ENCODE measurements at places on chromosomes 2 and 18. TPM values are rescaled to one million over a fixed set of nuclear protein-coding genes. Genes with fewer than 3 reads are reported as not detected.

SLC40A1 gene
- total RNA-seq, result 13.6 TPM

HNMT gene
- 100 TPM for total RNA-seq

NT5DC4 gene
- total RNA-seq, result not detected

DNA sequence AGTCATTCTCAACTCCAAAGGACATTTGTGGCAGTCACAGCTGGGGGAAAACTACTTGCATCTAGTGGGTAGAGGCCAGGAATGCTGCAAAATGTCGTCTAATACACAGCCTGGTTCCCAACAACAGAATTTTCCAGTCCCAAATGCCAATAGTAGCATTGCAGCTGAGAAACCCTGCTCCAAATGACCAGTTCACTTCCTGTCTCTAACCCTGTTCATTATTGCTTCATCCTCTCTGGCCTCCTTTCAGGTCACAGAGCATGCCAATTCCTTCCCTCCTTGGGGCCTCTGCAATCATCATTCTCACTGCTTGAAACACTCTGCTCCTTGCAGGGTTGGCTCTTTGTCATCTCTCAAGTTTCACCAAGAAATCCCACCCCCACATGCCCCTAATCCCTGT is 139.1 kb downstream of the IRS1 start:
- H3K27ac ChIP-seq, result peak overlapping the region; percentile 90
- no peaks in the 10 kb centered on the region for H3K27me3 ChIP-seq
- DNase-seq, result peak; percentile 83
- H3K4me3 ChIP-seq, result no peak overlapping the region

EFHD1 gene
- 2.4 TPM for total RNA-seq

Measured in osteoblast (primary cell).